ENCODE measurements at places on chromosomes 3 and 15. TPM values are rescaled to one million over a fixed set of nuclear protein-coding genes. Genes with fewer than 3 reads are reported as not detected.

CYP1A2 gene
- not detected for total RNA-seq

AAGAB gene
- 39.3 TPM for total RNA-seq

EXD1 gene
- not detected for total RNA-seq

SLC24A5 gene
- not detected for total RNA-seq

FAM131A gene
- total RNA-seq, result 24.6 TPM

DNA sequence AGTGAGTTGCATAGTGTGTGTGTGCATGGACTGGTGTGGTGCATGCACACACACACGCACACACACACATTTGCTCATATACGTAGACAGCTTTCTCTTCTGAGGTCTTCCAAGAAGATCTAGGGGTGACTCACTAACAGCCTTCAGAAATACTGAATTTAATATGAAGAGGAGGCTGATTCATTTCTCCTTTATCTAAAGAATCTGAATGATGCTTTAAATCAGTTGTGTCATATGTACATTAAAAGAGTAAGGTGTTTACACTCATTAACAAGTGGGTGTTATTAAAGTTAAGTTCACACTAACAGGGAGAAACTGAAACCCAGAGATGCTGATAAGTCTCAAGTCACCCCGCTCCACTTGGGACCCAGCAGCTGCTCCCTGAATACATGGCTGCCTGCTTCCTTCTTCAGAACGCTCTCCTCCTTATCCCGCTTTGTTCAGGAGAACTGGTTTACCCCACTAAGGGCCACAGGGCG, 22.0 kb downstream of the TMPRSS7 start:
- no peak for DNase-seq
- H3K27ac ChIP-seq, result no peak overlapping the region
- H3K36me3 ChIP-seq, result no peaks in the 10 kb centered on the region
- H3K4me3 ChIP-seq, result no peak overlapping the region
- H3K27me3 ChIP-seq, result no peaks in the 10 kb centered on the region

GRCh38 chr3:52093756-52094545, 37.6 kb upstream of the DUSP7 start:
- H3K4me3 ChIP-seq, result no peak overlapping the region
- peak; percentile 41 for DNase-seq
- no peak overlapping the region for H3K27ac ChIP-seq
- no peaks in the 10 kb centered on the region for H3K4me1 ChIP-seq
- peaks cover 48% of the 10 kb centered on the region for H3K36me3 ChIP-seq

GRCh38 chr3:113663324-113663750, 33.1 kb downstream of the USF3 start:
- no peaks in the 10 kb centered on the region for H3K4me1 ChIP-seq
- DNase-seq, result no peak
- no peak overlapping the region for H3K27ac ChIP-seq
- H3K36me3 ChIP-seq, result peaks cover 87% of the 10 kb centered on the region
- H3K27me3 ChIP-seq, result no peaks in the 10 kb centered on the region
